Kidney epithelial cell (primary cell): ENCODE measurements at places on chromosomes 1 and 21.

DNA sequence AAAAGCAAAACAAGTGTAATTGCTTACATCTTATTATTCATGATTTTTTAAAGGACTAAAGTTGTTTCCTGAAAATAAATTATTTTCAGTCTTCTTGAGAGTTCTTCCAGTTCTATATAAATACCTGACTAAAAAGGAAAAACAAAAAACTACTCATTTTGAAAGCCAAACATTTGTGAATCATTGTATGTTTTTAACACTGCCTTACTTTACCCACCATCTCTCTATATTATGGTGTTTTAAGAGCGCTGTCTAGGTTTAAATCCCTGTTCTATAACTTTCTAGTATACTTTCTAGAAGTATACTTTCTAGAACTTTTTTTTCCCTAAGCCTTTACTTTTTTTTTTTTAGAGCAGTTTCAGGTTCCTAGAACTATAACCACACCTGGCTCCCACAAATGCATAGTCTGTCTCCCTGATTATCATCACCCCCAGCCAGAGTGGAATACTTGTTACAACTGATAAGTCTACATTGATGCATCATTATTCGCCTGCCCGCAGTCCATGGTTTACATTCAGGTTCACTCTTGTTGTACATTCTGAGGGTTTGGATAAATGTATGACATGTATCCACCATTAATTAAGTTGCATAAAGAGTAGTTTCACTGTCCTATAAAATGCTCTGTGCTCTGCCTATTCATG is 9.8 kb downstream of the RSBN1 start:
- DNase-seq: no peak

- DNase-seq: no peak
These were observed 6.5 kb upstream of the S100A7 start for GRCh38 chr1:153466908-153467307.

DNA sequence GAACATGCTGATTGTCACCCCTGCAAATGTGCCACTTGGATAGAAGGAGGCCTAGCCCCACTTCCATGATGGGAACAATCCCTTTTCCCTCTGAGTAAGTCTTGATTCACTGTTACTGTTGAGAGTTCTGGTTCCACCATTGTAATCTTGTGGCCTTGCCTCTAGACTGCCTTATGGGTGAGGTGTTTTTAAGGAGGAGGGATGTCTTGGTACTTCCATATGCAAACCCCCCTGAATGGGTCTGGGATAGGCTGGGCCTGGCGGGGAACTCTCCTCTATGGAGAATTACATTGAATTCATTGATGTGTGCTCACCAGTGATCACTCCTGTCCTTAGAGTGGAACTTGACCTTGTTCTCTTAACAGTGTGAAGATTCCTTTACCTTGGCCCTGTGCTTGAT is 5.8 kb downstream of the GALNT2 start:
- no peak for DNase-seq

DNA sequence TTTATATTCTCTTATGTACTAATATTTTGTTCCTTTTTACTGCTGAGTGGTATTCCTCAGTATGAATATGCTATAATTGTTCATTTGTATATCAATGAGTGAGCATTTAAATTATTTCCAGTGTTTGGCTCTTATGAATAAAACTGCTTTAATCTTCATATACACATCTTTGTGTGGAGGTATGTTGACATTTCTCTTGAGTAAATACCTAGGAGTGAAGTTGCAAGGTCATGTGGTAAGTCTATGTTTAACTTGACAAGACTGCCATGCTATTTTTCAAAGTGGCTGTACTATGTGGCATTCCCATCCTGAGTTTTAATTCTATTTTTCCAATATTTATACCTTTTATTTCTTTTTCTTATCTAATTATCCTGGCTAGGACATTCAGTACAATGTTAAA is 124.2 kb downstream of the ADSS2 start:
- no peak for DNase-seq

DNA sequence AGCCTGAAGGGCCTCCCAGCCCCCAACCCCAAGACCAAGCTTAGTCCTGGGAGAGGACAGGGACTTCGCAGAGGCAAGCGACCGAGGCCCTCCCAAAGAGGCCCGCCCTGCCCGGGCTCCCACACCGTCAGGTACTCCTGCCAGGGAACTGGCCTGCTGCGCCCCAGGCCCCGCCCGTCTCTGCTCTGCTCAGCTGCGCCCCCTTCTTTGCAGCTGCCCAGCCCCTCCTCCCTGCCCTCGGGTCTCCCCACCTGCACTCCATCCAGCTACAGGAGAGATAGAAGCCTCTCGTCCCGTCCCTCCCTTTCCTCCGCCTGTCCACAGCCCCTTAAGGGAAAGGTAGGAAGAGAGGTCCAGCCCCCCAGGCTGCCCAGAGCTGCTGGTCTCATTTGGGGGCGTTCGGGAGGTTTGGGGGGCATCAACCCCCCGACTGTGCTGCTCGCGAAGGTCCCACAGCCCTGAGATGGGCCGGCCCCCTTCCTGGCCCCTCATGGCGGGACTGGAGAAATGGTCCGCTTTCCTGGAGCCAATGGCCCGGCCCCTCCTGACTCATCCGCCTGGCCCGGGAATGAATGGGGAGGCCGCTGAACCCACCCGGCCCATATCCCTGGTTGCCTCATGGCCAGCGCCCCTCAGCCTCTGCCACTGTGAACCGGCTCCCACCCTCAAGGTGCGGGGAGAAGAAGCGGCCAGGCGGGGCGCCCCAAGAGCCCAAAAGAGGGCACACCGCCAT is 21.9 kb upstream of the ARF1 start:
- DNase-seq: no peak
